ENCODE measurements at places on chromosomes 12 and 14.

GRCh38 chr14:100540926-100541620, 46.1 kb downstream of the BEGAIN start:
- no peak for DNase-seq

DNA sequence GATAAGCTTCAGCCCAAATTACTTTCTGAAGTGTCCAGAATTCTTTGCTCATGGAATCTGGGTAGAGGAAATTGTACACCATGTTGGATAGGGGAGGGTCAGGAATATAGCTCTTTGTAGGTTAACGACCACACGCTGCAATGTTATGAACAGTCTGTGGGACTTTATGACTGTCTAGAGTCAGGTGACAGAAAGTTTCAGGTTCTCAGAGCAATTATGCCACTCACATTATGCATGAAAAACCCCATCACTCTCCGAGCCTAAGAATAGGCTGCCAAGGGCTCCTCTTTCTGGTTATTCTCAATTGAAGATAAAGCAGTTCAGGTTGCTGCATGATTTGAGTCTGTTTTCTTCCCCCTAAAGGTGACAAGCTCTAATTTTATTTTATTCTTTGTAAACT, 430.9 kb downstream of the ATP23 start:
- DNase-seq: no peak

GRCh38 chr14:93857500-93858283, 69.4 kb upstream of the PRIMA1 start:
- no peak for DNase-seq

DNA sequence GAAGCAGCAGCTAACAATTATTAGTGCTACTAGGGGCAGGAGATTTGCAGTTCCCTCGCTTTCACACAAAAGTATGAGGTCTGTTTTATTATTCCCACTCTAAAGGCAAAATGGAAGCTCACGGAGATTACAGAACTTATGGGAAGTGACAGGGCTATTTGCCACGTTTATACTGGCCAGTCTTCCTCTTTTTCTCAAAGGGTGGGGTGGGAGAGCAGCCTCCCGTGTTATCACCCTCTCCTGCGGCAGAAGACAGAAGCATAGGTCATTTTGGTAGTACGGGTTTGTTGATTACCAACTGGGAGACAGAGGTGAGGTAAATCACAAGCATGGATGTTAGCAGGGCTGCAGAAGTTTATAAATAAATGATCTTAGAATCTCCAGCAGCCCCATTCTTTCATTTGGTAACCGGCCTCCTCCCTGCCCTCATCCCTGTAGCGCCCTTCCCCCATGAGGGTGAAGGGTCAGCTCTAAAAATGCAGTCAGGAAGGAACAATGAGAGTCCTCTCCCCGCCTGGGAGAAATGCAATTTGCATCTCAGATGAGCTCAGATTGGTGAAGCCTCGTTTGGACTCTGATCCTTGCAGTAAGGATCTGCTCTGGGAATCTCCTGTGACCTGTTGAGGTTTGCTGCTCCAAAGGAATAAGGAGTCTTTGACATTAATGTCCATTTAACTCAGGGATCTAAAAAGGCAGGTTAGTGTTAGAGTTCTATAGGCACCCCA, 44.7 kb upstream of the SINHCAF start:
- DNase-seq: no peak

Data from vagina (tissue), 2 donors.